ENCODE measurements at places on chromosomes 7 and 10.

DNA sequence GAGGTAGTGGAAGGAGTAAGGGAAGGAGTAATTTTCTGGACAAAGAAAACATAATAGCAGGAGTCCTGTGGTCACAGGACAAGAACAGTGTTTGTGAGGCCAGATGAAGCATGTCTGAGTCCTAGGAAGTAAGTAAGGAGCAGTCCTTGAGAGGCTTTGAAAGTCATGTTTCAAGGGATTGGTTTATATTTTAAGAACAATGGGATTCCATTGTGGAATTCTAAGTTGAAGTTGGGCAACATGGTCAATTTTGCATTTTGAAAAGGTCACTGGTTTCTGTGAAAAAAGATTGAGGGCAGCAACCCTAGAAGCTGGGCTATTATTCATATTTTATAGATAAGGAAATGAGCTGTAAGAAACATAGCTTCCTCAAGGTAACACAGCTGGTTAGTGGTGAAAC, 10.8 kb upstream of the SLC25A28 start:
- DNase-seq = no peak

GRCh38 chr10:59805014-59805413, 51.8 kb upstream of the MRLN start:
- DNase-seq = no peak

DNA sequence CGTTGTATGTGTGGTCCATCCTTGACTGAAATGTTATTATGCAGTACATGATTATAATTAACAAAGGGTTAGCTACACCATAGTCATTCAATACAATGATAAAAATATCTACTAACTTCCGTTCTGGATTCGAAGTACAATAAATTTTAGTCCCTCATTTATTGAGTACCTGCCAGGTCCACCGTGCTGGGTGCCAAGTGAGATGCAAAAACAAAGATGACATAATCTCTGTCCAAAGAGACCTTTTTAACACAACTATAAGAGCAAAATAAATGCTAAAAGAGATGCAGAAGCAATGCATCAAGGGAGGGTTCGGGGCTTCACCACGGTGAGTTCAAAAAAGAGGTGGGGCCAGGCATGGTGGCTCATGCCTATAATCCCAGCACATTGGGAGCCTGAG, 33.1 kb downstream of the LAMB1 start:
- DNase-seq = no peak

GRCh38 chr7:87316097-87316700, 29.3 kb upstream of the CROT start:
- DNase-seq = no peak

GRCh38 chr7:158567153-158567603, 20.4 kb downstream of the PTPRN2 start:
- no peak for DNase-seq

DNA sequence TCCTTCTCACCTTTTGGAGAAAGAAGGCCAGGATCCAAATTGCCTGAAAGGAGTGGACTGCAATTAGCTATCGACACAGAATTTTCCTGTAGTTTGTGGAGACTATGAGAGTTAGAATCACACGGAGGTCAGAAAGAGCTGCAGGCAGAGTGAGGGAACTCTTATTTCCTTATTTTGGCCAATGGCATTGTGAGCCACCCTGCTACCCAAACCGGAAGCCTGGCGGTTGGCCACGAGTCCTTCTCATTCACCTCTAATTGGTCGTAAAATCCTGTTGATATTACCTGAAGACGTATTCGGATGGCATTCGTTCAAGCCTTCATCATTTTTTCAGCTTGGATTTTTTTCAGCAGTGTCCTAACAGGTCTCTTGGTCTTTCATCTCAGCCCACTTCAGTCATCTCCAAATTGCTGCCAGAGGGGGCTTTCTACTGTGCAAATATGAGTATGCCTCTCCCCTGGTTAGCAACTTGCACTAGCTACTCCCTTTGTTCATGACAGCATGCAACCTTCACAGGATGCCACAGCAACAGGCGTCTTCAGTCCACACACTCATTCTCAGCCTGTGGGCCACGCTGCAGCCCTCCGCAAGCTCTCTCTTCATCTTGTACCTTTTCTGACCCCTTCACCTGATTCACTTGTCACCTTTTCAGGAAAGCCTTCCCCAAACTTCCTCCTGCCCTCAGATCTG, 66.9 kb downstream of the GATA3 start:
- DNase-seq = no peak

DNA sequence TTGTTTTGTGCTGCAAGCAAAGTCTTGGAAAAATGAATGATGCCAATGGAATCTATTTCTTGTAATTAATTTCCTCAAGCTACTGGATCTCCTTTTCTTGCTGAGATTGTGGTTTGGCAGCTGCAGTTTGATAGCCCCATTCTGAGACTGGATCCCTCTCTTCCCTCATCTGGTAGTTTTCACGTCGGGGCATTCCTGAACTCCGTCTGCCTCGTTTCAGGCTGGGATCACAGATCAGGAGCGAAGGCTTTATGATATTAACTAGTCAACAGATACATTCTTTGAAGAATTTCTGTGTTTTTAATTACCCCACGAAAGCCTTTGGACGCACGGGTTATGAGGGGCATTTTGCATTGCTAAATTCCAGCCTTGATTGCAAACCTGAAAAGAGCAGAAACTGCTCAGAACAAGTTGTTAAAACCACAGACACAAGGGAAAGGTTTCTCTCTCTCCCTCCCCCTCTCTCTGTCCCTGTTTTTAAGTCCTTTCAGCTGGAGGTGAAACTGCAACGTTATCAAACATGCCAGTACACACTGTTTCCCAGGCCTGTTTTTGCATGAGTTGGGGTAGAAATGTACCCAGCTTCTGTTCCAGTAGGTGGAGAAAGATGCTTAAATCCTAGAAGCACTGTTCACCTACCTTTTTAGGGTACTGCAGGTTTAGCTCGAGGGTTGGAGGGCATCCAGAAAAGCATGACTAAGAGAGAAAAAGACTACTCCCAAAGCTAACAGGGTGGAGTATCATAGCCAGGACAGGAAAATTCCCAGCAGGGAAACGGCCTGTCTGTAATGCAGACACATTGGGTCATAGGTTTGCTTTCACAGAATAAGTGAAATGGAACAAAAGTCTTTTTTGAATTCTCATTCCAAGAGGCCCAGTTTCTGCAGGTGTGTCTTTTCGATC, 124.3 kb downstream of the CUX1 start:
- DNase-seq = no peak

DNA sequence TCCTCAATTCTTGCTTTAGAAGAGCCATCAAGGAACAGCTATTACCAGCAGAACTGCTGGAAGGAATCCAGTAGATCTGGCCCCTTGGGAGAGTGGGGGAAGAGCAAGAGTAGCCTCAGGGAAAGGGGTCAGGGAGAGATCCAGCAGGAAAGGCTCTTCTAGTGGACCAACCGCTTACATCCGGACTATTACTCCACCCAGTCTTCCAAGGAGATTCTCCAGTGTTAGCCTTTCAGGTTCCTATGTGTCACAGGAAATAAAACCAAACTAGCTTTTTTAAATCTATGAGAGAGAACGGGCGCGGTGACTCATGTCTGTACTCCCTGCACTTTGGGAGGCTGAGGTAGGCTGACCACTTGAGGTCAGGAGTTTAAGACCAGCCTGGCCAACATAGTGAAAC, 34.3 kb downstream of the TET1 start:
- DNase-seq = no peak

DNA sequence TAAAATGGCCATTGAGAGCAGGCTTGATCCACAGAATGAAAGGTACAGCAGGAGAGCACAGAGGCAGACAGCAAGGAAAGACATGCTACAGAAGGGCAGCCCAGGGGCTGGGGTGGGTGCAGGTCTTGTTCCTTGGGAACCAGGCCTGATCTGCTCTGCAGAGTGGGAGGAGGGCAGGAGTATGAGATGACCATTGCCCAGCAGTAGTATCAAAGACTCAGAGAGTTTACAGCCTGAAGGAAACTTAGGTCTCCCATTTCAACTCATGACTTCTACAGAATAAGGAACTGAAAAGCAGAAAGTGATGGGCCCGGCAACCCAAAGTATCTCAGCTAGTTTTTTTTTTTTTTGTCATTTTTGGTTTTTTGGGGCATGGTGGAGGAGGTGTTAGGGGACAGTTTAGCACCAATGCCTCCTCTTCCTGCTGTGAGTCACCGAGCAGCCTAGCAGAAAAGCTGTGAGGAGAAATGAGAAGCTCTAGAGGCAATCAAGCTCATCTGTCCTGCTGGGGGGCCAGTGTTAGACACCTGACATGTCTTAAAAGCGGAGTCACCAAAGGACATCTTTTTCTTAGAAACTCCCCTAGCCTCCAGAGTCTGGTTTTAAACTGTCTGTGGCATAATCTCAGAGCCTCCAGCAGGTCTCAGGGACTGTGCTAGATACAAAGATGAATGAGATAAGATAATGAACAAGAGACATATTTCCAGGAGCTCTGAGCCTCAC, 34.3 kb upstream of the HERPUD2 start:
- DNase-seq = no peak

- no peak for DNase-seq
Observed at GRCh38 chr7:151518105-151518946, 1.4 kb downstream of the RHEB start.

DNA sequence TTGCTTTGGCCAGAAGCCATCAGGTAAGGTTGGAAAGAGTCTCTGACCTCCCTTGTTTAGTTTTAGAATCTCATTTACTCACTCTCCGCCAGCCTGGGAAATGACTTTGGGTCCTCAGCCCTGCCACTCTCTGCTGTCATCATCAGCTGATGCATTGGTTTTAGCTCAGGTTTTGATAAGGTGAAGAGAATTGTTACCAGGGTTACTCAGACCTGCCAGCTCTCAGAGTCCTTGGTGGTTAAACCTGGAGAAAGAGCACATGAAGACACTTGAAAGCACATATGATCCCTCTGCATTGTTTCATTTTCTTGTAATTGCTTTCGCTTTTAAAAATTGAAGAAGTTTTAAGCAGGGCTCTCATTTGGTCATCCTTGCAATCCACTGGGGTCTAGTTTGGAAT, 4.0 kb upstream of the CROT start:
- no peak for DNase-seq

- no peak for DNase-seq
Observed at GRCh38 chr7:27152816-27153442, 546 bp upstream of the HOXA3 start.

GRCh38 chr7:67512481-67512880, 515.8 kb downstream of the TYW1 start:
- DNase-seq = no peak

- no peak for DNase-seq
Observed at GRCh38 chr10:115992236-115992986, 280.6 kb downstream of the GFRA1 start.

- no peak for DNase-seq
Observed at GRCh38 chr10:112960151-112960681, 10.2 kb downstream of the TCF7L2 start.

- no peak for DNase-seq
Observed at GRCh38 chr7:151086802-151087244, 548 bp downstream of the AGAP3 start.

DNA sequence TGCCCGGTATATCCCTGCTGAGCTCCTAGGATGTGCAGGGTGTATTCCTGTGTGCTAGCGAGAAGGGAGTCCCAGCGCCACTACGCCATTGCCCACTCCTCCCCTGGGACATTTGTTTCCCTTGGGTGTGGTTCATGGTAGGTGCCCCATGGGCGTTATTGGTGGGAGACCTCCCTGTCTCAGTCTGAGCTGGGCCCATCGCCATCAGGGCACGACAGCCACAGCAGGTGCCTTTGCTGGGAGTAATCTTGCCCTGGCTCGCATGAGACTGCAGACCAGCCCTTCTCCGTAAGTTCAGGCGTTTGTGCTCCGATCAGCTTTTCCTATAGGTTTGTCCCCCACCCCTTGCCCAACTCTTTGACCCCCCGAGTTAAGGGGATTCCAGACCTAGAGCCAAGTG, 137.3 kb upstream of the SH2B2 start:
- no peak for DNase-seq

DNA sequence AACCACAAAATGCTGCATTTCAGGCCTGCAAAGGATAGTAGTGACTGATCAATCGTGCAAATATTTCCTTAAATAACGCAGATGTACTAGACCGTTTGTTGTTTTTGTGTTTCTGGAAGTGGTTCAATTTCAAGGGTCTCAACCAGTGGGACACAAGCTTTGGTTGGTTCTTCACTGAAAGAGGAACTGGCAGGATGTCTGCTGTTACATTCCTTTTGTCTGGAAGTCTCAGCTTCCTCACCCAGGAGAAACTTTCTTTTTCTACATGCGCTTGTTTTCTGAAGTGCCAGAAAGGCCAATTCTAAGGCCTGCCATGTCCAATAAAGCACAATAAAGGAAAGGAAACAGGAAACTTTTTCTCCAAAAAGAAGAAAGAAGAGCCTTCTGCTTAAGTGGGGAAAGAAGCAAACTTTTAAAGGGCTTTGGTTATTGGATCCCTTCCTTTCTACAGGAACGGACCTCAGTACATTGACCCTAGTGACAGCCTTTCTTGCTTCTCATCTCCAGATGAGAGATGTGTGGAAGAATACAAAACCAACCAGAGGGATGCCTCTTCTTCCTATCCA, 4.1 kb downstream of the DKK1 start:
- no peak for DNase-seq

- DNase-seq = no peak
Observed at GRCh38 chr10:43978091-43978490, 329.4 kb upstream of the ZNF32 start.

DNA sequence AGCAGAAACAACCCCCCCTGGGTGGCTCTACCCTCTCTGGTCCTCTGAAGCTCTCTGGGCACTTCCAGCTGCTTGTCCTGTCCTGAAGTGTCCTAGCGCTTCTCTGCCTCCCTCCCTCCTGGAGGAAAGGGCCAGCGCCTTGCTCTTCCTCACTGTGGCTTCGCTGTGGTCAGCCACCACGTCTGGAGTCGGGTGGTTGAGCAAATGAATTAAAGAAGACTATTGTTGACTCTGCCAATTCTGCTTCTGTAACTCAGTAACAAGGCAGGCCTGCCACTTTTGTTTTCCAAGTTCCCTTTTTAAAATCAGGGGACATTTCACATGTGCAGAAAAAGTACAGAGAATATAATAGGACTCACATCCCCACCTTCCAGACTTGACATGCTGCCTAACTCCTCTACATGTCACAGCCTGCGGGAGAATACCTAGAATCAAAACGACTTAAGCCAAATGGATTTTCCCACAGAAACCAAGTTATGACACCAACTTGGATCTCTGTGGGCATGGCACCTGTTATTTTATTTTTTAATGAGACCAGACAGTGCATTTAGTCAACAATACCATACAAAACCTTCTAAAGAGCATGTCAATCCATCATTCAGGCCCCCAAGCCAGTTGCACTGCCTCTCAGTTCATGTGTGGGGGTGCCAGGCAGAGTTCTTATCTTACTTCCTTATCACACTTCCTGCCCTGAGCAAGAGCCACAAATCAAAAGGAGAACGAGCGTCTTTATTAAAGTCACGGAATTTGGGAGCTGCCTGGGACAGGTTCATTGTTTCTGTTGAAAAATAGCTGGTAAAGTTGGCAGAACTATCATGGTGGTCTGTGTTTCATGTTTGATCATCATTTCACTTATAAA, 6.8 kb downstream of the FFAR4 start:
- DNase-seq = no peak

- no peak for DNase-seq
Observed at GRCh38 chr7:128157906-128158305, 83.2 kb upstream of the LEP start.

GRCh38 chr7:100247152-100247757, 27.5 kb downstream of the PVRIG start:
- DNase-seq = peak; percentile 34

- no peak for DNase-seq
Observed at GRCh38 chr10:75024971-75025523, 86.4 kb upstream of the SAMD8 start.

GRCh38 chr10:122304054-122304579, 33.0 kb downstream of the BTBD16 start:
- DNase-seq = no peak
